ENCODE measurements at places on chromosomes 1 and 21.

DNA sequence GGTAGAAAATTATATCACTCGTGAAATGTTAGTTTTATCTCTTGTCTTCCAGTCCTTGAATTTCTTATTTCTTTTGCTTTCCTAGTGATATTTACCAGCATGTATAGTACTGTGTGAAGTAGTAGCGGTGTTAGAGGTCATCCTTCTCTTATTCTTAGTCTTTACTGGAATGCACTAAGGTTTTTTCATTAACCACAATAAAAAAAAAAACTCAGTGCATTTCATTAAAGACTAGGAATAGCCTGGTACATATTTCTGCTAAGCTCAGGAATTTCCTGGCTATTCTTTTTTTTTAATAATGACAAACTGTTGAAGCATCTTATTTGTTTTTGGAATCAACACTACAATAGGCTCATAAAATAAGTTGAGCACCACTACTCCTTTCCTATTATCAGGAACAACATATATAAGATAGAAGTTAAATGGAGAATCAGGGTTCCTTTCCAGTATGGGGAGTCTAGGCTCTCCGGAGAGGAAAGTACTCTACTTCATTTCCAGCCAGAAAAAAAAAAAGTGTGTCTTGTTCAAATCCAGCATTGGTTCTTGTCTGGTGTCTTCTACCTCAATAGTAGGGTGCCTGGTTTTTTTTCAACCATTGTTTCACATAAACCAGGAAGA lies 60.0 kb downstream of the TNFSF18 start:
- DNase-seq: no peak

DNA sequence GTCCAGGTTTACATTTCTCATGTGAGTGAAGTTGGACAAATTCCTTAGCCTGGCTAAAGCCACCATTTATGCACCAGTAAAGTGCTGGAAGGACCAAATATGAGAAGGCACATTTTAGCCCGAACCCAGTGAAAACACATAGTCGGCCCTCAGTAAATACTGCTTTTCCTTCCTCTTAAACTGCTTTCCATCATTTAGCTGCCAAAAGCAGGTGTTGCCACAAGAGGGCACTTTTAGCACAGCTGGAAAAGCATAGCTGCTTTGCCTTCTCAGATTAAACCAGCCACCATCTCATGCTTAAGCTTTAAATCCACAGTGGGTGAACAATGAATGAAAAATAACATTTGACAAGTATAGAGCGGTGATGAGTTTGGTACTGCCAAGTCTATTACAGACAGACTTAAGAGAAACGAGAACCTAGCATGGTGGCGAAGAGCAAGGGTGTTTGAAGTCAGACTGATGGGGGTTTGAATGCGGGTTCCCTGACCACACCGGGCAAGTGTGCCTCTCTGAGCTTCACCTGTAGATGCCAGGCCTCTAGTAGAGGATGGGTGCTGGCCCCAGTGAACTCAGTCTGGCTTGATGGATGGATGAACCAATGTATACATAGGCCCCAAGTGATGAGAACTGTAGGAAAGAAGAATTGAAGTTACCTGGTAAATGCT lies 57.8 kb downstream of the SLC35D1 start:
- DNase-seq: peak; percentile 32

DNA sequence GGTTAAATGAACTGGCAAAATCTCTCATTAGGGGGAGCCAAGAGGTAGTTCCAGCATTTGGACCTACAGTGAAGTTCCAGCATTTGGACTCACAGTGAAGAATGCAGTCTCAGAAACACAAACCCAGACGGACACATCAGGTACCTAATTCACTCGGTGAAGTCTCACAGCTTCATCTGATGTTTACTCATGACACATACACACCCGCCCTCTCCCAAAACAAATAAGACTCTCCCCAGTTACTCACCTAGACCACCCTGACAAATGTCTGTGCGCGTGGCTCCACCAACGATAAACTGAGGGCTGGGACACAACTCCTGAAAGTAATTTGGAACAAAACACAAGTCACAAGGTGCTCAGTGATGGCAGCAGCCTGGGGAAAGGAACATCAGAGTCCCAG lies 11.4 kb downstream of the CAPN8 start:
- DNase-seq: no peak

DNA sequence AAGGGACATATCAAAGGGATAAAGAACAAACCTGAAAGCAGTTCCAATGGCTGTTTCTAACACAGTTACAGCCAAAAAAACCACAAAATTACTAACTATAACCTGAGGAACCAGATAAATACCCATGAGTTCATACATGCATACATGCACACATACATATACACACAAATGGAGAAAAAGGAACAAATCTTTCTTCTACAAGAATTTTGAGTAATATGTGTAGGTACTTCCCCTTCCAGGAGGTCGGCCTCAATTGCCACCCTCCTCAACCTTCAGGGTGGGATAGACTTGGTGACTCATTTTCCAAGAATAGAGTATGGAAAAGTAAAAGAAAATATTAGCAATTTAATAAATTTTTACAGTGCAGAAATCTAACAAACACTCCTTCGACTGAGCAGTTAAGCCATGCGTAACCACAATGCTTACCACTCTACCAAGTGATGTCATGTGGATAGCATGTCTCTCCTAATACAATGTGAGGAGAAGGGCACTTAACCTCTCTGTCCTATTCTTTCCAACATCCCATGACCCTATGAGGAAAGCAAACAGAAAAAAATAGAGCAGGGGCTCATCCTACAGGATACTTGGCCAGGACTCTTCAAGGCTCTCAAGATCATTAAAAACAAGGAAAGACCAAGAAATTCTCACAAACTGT lies 243.0 kb upstream of the RUNX1 start:
- no peak for DNase-seq

DNA sequence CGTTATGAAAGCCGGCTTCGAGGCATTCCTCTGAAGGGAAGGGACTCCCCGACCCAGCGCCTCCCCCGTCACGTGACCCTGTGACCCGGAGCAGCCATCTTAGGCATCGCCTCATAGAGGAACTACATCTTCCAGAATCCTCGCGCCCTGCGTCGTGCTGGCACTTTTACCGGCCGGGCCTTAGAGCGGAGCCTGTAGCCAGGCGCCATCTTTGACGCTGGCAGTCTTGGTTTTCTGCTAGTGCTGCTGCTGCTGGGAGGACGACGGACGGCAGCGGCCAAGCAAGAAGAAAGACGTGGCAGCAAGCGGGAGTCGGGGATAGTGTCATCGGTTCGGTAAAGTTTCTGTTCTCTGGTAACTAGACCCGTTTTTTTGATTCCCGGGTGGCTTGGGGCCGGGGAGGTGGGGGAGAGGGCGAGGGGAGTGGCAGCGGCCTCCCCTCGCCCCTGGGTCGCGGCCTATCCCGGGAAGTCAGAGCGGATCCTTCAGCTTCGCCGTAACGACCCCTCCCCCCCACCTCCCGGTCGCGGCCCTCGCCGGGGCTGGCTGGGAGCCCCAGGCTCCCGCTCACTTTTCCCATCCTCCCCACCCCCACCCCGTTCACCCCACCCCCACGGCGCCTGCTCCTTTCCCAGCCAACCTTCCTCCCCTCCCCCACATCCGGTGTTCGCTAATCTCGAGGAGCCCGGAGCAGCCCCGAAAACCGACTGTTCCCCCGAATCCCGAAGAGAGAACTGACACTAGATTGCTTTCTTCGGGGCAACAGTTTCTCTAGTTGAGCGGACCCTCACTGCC lies at the start of the genes ZBED6 and ZC3H11A:
Gene ZBED6 (plus strand): TSS at position 183 of the 795 bp plus-strand sequence. CDS start 1,900 bp downstream, outside the sequence.
Gene ZC3H11A (plus strand): TSS at position 183 of the 795 bp plus-strand sequence. CDS start 21,448 bp downstream, outside the sequence.
- peak; percentile 98 for DNase-seq

- DNase-seq: peak; percentile 28
Observed at GRCh38 chr1:206933333-206933945, 11.7 kb upstream of the FCMR start.
